ENCODE measurements at places on chromosomes 7 and 10. TPM values are rescaled to one million over a fixed set of nuclear protein-coding genes. Genes with fewer than 3 reads are reported as not detected.

DNA sequence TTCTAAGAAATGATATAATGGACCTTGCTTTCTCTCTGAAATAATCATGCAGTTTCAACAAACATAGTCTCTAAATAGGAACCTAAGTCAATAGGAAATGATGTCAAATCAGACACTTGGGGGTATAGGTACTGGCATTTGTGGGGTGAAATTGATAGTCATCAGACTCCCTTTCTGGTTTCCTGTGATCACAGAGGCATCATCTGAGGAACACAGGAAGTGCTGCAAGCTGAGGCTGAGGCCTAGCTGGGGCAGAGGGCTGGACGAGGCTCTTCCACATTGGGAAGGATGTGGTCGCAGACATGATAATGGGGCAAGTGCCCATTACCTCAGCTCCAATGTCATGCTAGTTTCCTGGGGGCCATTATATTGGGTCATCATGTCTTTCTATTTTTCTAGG is 33.5 kb upstream of the TARP start:
- DNase-seq, result no peak

DNA sequence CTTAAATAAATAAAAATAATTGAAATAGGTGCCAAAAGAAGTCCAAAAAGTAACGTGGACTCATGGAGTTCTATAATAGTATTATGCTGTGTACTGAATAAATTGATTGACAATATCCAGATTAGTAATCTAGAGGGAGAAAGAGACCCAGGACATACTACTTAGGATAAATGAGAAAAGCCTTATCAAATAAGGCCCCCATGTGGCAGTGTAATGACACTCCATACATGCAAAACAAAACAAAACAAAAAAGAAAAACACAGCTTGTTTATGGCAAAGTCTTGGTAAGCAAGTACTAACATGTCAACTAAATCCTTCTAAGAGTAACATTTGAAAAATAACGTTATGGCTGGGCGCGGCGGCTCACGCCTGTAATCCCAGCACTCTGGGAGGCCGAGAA is 3.6 kb upstream of the RUNDC3B start:
- no peak for DNase-seq

DNA sequence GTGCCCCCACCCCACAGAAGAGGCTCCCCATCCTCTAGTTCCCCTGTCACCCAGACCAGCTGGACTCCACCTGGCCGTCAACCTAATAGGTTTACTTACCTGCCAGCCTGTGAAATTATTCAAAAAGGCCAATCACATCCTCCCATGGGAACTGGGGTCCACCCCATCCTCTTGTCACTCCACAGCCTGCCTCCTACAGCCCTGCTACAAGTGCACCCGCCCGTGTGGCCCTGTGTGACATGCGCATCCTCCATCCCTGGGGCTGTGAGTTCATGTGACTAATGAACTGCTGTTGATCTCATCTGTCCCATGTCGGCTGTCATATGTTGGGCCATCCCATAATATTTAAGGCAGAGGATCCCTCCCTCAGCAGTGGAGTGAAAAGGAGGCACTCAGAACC is 39.4 kb downstream of the AOC1 start:
- no peak for DNase-seq

GRCh38 chr7:116242759-116243158 is 32.4 kb downstream of the TES start:
- no peak for DNase-seq

DNA sequence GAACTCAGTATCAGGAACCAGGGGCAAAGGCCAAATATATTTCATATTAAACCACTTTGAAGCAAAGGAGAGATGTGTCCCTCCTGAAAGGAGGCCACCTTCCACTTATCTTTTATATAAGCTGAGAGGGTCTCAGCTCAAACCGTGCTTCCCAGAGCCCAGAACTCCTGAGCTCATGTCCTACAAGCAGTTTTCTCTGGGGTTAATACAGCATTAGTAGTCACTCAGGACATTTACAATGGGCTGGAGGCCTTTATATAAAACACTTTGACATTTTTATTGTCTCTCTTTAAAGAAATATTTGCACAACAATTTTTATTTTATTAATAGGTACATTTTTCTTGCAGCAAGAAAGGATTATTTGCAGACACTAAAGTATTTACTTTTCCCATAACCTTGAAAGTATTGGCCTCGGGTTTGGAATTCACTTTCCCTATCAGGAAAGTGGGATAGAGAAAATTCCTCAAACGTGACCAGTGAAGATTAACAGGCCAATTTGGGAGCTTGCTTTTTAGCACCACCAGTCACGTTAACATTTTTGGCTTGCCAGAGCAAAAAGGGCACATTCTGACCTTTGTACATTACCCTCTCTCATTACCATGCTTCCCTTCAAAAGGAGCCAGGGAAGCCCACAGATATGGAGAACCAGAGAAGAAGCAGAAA is 464.9 kb upstream of the NRP1 start:
- DNase-seq, result no peak

DNA sequence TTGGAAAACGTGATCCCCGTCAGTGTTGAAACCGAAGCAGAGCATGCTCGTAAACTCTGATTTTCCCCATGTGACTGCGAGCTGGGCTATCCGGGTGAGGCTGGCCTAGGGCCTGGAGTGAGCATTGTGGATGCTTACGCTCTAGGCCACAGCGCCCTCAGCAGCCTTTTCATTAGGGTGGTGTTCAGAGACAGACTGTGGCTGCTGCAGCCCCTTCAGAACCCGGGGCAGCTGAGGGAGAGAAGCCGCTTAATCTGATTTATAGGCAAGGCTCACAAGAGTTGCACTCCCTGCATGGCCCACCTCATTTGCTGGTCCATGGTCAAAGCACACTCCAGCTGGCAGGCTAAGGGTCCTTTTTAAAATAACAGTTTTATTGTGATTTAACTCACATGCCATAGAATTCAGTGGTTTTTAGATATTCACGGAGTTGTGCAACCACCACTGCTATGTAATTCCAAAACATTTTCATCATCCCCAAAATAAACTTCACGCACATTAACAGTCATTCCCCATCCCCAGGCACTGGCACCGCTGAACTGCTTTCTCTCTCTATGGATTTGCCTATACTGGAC is 72.5 kb downstream of the SYPL1 start:
- no peak for DNase-seq

DNA sequence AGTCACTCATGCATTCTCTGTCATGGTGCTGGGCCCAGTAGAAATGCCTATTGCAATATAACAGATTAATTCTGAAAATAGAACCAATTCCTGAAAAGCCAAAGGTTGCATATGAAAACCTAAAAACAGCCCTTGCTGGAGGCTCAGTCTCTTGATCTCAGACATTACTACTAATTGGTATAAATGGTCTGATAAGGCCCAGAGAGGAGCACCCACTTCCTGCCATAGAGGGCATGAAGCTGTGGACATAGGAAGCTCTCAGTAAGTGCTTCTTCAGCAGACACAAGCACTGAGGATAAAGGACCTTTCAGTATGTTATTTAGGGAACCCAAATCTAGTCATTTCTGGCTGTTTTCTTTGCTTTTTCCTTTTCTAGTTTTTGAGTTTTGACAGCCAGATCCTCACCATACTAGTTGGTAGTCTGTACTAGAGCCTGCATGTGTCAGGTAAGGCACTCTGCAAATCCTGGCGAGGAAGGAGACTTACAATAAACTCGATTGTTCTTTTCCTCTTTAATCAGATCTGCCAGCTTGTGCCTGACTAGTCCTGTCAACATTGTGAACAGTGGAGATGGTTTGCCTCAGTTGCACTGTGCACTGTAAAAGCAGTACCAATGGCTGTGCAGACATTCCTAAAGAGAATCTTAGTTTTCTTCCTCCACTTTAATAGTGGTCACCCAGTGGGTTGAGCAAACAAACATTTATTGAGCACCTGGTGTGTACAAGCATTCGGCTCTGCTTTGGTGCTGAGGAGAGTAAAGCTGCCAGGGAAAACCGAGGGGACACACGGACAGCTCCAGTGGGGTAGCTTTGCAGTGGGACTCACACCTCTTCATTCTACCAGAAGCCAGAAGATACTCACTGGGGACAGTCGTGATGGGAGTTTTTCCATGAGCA is 140.9 kb downstream of the CHN2 start:
- no peak for DNase-seq

- no peak for DNase-seq
These were observed 18.4 kb upstream of the MET start for GRCh38 chr7:116653646-116654045.

RNLS gene
- 13.0 TPM for polyA plus RNA-seq

ADAM22 gene
- 2.9 TPM for polyA plus RNA-seq

CALY gene
- 4.9 TPM for polyA plus RNA-seq

WDFY4 gene
- 21.5 TPM for polyA plus RNA-seq

GALNT17 gene
- polyA plus RNA-seq, result 10.9 TPM

SLC39A12 gene
- 0.38 TPM for polyA plus RNA-seq

PAPOLB gene
- 65.2 TPM for polyA plus RNA-seq

GPR85 gene
- 18.5 TPM for polyA plus RNA-seq

Measured in testis (tissue), 5 donors.